ENCODE measurements at places on chromosomes 5 and 9.

DNA sequence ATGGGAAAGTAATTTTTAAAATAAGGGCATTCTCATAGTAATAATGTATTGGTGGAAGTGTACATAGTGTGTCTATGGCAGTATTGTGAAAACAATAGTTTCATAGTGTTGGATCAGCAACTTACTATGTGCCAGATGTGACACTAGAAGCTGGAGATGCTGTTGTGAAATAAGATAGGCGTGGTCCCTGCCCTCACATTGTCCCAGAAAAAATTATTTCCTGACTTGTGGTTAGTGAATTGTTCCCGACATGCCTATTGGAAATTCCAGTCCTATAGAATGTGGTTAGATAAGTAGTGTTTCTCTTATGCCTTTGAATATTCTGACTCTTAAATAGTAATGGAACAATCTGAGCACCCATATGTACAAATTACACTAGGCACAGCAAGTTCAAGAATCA, 55.3 kb upstream of the MTAP start:
- DNase-seq = peak; percentile 98

DNA sequence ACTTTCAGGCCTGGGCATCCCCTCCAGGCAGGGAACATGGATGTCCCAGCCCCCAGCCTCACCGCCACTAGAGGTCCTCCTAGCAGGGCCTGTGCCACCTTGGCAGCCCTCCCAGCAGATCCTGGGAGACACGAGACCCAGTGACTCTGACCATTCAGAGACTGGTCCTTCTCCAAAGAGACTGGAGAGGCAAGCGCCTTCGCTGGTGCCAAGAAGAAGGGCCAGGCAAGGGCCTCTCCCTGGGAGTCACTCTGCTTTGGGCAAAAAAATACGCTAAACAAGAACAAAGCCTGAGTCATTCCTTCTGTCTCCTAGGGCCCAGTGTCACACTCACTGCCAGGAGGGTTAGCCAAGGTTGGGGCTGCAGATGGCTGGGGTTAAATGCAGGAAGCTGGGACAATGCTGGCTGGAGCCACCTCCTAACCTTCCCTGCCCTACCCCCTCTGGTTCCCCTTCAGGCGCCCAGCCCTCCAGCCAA, 35.3 kb upstream of the SMIM23 start:
- DNase-seq = peak; percentile 64

DNA sequence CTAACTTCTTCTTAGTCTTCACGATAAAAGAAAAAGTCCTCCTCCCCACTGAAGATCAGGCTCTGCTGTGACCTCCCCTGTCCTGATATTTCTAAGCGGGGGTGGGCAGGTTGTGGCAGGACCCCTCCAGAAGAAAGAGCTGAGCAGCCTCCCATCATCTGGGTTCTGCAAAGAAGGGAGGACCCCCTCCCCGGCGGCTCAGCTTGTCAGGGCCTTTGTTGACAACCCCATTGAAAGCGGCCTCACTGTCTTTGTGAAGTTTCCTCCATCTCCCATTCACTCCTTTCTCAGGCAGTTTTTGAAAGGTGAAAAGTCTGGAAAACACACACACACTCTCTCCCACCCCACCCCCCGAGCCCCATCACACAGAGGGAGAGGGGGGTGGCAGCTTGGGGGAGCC, 26.2 kb upstream of the BARHL1 start:
- no peak for DNase-seq

DNA sequence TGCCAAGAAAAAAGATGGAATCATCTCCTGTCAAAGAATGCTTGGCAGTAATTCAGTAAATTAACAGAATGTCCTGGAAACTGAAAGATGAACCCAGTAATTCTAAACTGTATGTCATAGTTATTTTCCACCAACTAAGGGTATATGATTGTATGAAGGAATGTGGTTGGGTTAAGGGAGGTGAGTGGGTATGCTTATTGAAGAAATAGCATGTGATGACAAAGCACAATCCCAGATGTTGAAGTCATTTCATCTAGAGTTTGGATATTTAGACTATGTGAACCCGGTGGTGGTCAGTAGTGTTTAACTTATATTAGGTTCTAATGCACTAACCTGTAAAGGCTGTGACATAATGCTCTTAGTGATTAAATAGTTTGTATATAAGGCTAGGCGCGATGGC, 87.3 kb downstream of the CDKN2A start:
- DNase-seq = no peak

DNA sequence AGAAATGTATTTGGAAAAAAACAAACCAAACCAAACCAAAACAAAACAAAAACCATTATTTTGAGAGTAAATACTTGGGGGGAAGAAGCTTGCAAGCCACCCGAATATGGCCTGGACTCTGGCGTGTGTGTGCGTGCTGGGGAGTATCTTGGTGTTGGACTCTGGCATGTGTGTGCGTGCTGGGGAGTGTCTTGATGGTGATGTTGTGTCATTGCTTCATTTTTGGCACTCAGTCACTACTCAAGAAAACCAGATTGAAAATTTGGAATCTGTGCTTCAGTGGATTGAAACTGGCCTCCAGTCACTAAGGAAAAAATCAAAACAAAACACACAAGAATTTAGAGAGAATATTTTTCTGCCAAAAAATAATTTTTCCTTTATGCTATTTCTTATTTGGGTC, 76.1 kb downstream of the ARRDC3 start:
- peak; percentile 99 for DNase-seq

- DNase-seq = no peak
Observed at GRCh38 chr9:81394881-81395675, 294.3 kb downstream of the TLE1 start.

DNA sequence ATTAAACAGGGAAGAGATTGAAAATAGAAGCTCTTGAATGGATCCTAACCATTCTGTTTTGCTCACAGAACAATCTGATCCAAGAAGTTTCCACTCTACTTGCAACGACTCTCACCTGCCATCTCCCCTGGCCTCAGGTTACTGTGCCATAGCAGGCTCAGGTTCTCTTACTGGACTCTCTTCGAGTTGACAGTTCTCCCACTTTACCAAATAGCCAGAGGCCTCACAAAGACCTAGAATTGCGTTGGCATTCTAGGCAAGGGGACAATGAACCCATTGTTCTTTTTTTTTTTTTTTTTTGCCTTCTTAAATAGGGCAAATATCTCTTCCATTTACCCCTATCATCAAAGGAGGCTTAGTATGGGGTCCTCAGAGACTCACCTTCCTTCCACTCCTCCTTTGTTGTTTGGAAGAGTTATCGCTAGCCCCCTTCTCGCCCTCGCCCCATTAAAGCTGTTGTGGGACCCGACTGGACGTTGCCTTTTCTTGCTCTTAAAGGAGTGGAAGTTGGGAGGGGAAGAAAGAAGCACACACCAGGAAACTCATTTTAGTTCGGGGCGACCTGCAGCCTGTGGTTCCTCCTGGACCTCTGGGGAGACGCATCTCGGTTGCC, 688 bp upstream of the PLPPR1 start:
- DNase-seq = no peak

DNA sequence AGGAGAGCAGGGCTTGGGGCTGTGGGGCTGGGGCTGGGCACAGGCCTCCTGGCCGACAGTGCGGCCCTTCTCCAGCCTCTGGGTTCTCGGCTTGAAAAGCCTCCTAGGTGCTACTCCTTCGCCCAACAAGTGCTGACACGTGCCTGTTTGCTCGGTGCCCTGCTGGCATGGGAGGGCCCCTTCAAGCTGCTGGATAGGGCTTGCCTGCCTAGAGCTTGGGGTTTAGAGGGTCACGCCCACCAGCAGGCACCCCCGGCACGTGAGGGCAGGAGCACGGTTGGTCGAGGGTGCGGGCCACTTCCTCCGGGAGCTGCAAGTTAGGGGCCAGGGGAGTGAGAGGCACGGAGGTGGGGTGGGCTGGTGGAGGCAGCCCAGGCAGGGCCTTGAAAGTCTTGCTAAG, 106.2 kb downstream of the RXRA start:
- no peak for DNase-seq

- DNase-seq = no peak
Observed at GRCh38 chr5:2556375-2556966, 195.0 kb downstream of the IRX2 start.

DNA sequence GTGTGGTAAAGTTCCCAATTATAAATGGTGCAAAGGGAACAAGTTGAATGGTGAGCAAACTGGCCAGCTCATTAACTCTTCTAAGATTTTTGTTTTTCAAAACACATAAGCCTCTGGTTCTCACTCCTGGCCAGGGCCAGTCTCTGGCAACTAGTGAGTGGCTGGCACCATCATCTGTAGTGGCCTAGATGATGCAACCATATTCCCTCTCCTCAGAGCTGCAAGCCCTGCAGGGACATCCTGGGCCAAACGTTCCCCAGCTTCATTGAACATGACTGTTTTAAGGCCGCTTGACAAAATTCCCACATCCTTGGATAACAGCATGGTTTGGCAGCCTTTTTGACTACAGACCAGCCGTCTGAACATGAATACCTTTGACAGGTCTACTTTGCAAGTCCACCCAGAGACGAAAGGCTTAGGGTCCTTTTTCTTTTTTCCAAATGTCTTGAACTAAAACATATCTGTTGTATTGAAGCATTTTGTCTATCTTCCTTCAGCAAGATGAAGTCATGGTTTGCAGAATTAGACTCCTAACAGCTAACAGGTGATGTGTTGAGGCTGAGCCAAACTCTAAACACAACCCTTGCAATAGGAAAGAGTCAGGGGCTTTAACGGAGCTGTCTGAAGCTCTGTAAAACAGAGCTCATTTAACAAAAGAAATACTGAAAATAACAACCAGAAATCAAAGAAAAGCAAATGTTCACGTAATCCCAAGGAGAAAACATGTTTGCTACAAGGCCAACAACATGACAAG, 23.8 kb downstream of the MACROH2A1 start:
- DNase-seq = no peak

DNA sequence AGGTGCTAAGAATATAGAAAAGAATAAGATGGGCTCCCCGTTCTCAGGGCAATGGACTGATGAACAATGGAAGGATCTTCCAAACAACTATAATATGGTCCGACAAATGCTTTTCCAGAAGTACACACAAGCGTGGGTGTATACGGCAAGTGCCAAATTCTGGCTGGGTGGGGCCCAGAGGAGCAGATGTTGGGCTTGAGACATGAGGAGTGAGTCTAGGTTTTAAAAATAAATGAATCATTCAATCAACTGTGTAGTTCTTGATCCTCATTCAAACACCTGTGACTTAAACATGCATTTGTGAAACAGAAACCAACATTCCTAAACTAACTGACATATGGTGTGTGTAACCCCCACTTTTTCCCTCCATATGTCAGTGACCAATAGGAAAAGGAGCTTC, 47.9 kb downstream of the MFAP3 start:
- DNase-seq = peak; percentile 39

DNA sequence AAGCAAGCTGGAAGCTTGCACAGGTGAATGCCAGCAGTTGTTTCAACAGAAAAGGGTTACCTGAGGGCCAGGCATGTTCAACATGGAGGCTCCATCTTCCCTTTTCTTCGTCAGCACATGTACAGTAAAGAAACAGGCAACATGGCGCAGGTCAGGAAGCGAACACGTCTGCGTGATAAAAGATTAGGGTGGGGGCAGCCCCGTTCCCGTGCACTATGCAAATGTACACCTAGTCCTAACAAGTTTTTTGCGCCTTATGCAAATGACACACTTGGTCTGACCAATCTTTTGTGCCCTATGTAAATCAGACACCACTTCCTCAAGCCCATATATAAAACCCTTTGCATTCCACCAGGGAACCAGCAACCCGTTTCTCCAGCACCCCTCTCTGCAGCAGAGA, 452.1 kb upstream of the PTPRD start:
- DNase-seq = no peak
